Stimulated activated naive CD4-positive, alpha-beta T cell treated with Interleukin-2 at 50 U/mL for 16 hours (primary cell): ENCODE measurements at places on chromosomes 2 and 18.

DNA sequence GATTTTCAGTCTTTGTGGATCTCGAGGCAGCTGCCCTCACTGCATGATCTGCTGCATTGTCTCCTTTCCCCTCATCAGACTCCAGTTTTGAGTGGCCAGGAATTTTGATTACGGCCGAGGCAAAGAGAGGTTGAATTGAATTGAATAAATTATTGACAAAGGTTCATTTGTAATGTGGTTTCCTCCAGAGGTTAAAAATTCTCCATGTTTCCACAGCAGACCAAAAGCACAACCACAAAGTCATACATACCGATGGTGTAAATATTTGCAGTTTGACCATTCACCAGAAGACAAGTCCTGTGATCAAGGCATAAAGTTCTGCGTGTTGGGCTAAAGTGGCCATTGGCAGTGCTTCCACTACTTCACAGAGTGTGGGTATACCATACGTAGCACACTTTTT, 343.8 kb upstream of the MYT1L start:
- no peak for DNase-seq

GRCh38 chr18:34297287-34297686, 72.6 kb upstream of the NOL4 start:
- DNase-seq = no peak

- DNase-seq = no peak
Observed at GRCh38 chr2:4358837-4359236, 655.5 kb downstream of the DCDC2C start.

DNA sequence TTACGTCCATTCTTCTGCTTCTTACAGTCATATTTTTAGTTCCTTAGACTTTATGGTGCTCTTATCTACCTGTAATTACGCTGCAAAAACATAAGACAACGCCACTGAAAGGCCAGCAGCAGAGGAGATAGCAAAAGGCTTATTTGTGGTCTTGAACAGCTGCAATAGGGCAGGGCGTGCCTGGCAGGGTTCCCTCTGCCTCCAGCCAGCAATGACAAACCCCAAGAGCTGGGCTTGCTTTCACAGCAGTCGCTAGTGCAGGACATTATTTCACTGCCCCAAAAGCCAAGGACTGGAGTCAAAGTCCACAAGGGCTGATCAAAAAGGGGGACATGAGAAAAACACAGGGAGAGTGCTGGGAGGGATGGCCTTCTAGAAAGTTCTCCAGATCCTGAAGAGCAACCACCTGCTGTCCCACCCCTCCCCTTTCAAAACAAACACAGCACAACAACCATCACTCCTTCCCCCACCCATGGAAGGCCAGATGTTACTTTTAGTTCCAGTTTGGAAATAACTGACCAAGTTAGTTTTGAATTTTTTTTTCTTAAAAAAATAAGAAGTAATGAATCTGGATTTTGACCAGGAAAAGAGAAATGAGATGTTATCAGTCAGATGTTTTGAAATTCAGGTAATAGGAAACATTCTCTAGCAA, 127.8 kb downstream of the RBMS1 start:
- DNase-seq = no peak

DNA sequence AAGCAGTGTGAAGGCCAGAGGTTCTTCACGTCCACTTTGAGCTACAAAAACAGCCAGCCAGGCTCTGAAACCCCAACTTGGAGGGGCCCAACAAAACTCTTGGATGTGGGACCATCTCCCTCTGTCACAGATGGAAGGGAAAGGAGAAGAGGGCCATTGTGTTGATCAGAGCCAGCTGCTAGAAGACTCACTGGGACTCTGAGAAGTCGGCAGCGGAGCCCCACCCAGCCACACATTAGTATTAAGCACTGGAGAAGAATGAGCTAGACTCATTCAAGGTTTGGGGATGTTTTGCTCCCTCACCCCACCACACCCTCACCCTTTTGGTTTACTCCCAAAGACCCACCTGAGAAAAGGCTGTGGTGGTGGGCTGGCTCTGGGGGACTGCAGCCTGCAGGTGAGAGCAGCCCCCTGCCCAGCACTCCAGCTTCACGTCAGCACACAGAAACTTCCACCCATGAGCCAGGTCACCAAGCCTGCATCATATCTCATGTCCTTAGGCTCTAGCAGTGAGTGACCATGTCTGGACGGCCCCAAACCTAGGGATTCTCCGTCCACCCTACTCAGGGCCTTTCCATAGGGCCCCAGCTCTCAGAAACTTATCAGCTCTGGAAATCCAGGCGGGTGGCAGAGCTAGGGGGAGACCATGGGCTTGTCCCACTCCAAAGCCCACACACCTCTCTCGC, 12.6 kb downstream of the TEX51 start:
- no peak for DNase-seq

DNA sequence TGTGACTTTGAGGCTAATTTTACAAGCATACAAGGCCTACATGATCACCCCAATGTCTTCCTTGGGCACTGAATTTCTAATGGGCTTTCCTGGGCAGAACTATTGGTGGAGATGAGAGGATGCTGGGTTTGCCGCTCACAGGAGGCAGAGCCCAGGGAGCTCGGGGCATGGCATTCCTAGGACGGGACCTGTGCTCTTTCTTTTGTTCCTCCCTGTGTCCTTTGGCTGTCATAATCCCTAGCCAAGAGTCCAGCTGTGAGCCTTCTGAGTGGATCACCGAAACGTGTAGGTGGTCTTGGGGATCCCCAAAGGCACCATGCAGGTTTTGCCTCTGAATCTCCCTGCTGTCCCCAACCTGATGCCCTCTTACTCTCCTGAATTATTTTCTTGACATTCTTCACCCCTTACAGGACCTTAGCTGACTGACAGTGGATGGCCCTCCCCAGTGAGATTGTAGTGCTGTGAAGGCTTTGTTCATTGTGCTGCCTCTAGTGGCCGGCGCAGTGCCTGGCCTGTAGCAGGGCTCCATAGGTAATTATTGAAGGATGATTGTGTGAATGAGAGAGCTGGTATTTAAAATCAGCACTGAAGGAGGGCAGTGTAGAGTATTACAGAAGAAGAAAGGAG, 221.9 kb downstream of the ZNF407 start:
- DNase-seq = peak; percentile 0

- no peak for DNase-seq
Observed at GRCh38 chr18:44968336-44968735, 287.6 kb downstream of the SETBP1 start.

- no peak for DNase-seq
Observed at GRCh38 chr2:2597712-2598111, 266.6 kb upstream of the MYT1L start.

DNA sequence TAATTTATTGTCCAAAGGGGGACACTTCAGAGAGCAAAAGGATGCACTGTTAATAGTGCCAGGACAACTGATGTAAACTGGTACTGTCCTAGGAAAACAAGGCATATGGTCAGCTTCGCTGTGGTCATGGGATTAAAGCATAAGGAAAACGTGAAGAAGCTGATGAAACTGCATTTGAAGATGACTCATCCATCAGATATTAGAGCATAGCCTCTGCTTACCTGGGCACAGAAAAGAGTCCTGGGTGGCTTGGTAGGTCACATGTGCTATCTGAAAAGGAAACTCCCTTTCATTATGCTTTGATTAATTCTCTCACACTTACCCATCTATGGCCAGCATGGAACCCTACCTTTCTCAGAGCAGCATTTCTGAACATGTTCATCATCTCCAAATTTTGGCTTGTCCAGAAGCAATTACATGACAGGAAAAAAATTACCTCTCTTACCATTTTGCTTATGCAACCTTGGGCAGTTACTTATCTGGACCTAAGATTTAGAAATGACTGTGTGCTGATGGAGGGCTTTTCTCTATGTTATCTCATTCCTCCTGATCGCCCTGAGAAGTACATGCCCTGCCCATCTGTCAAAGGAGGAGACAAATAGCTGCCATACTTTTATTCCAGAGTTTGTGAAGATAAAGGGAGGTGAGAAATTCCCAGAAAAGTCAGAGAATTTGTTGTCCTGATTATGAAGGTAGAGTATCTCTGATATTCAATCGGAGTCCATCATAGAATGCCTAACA, 275.3 kb upstream of the SLC14A2 start:
- DNase-seq = no peak

- no peak for DNase-seq
Observed at GRCh38 chr2:115161771-115162493, 719.5 kb downstream of the DPP10 start.

- DNase-seq = no peak
Observed at GRCh38 chr18:32450026-32450691, 20.5 kb downstream of the GAREM1 start.

DNA sequence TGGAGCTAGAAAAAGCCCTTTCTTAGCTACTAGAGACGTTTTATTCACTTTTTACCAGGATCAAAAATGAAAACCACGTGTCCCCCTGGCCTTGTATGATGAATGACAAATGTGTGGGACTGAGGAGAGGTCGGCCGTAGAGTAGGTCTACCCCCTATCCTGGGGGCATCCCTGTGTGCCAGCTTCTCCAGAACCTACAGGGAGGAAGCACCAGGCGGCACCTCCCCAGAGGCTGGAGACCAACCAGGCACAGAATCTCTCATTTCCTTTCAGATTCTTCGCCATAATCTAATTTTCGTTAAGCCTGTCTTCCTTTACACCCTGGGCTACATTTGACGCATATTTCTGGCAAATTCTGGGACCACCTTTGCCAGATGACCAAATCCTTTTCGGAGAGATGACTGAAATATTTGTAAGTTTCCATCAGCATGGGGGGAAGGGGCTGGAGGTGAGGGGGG, 15.9 kb downstream of the TWIST2 start:
- no peak for DNase-seq

DNA sequence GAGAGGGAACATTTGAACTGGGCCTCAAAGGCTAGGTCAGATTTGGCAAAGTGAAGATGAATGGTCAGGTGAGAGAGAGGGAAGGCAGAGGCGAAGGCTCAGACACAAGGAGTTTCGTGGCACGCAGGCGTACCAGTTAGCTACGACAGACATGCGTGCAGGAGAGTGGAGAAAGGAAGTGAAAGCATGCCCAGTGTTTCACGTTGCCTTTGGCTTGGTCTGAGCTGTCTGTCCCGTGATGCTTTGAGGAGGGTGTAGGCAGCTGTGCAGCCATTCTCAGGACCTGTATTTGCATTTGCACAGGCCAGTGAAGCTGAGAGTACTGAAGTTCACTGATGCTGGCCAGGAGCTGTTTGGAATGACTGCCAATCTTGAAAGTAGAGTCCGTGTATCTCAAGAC, 69.5 kb downstream of the HNRNPLL start:
- DNase-seq = no peak

- DNase-seq = no peak
Observed at GRCh38 chr2:241994086-241994485, 124.6 kb downstream of the RTP5 start.

GRCh38 chr2:129744649-129745048, 234.8 kb upstream of the RAB6C start:
- no peak for DNase-seq

DNA sequence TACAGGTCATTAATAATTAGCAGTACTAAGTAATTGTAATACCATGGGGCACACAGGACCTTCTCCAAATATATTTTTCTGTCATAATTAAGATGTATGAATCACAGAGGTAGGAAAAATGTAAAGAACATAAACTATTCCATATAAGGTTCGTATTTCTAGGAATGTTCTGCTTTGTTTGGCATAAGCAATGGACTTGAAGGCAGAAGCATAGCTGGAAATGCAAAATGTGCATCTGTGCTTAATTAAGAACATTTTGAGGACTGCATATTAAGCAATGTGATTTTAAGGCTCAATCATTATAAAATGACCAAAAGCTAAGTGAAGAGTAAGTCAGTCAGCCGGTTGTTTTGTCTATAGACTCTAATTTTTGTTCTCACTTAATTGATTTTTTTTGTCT, 123.2 kb downstream of the RBM43 start:
- no peak for DNase-seq

DNA sequence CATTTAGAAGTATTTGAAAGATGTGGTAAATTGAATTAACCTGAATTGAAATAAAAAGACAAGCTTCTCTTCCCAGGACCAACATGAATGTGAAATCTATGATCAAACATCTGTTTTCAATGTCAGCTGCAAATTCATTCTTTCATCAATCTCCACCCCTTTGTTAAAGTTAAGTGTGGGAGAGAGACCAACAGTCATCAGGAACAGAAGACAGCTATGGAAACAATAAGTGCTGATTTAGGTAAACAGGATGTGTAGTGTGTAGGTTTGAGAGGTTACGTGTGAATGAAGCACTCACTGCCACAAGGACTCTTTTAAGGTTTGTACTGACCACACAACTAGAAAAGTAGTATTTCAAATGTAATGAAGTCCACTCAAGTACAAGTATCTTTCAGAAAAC, 1659.8 kb upstream of the CELF4 start:
- DNase-seq = no peak

GRCh38 chr18:23226391-23226790, 91.1 kb downstream of the CABLES1 start:
- DNase-seq = no peak

DNA sequence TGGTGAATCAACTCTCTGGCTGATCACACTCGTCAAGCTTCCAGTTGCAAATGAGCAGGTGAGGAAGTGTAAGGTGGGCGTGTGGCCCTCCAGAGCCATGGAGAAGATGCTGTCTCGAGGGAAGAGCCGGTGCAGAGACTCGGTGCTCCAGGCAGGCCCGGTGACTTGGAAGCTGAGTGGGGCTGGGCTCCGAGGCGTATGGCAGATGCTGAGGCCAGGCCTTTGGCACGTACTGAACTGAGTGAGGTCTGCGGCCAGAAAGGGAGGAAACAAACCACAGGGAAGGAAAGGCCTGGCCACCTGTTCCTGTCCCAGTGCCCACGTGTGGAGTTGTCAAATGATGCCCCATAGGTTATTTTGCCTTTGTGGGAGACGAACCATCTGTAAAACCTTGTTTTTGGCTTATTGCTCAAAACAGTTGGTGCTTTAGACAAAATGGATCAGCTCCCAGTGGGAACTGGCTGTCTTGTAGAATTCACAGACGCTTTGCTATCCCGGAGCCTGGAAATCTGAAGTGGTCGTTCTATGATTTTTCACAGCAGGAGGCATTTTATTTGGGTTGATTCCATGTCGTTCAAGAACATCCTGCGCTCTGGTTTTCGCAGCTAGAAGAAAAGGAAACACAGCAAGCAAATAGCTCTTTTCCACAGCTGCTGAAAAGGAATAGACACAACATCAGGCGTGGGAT, 117.5 kb upstream of the TMEM18 start:
- no peak for DNase-seq

- DNase-seq = peak; percentile 24
Observed at GRCh38 chr2:39494784-39495251, 57.7 kb upstream of the MAP4K3 start.

GRCh38 chr2:138818556-138818955, 38.4 kb upstream of the NXPH2 start:
- no peak for DNase-seq

- DNase-seq = no peak
Observed at GRCh38 chr2:231130336-231131056, 5.7 kb upstream of the HTR2B start.

- no peak for DNase-seq
Observed at GRCh38 chr18:51801514-51801913, 538.5 kb upstream of the DCC start.
